ENCODE measurements at places on chromosomes 6 and 20.

GRCh38 chr20:635893-636338 lies 17.1 kb downstream of the SRXN1 start:
- DNase-seq = no peak

- DNase-seq = no peak
Observed at GRCh38 chr6:118134736-118135135, 227.7 kb downstream of the SLC35F1 start.

DNA sequence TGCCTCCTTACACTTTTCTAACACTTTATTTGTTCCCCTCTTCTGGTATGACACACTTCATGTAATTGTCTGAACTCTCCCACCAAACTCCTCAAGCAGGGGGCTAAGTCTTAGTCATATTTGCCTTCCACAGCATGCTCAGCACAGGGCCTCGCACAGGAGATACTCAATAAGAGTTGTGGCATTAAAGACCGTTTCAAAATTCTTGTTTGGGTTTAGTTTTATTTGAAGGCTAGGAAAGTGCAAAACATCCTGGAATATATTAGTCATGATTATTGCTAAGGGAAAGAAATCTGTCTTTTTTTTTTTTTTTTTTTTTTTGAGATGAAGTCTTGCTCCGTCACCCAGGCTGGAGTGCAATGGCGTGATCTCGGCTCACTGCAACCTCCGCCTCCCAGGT lies 137.6 kb upstream of the ECI2 start:
- no peak for DNase-seq

DNA sequence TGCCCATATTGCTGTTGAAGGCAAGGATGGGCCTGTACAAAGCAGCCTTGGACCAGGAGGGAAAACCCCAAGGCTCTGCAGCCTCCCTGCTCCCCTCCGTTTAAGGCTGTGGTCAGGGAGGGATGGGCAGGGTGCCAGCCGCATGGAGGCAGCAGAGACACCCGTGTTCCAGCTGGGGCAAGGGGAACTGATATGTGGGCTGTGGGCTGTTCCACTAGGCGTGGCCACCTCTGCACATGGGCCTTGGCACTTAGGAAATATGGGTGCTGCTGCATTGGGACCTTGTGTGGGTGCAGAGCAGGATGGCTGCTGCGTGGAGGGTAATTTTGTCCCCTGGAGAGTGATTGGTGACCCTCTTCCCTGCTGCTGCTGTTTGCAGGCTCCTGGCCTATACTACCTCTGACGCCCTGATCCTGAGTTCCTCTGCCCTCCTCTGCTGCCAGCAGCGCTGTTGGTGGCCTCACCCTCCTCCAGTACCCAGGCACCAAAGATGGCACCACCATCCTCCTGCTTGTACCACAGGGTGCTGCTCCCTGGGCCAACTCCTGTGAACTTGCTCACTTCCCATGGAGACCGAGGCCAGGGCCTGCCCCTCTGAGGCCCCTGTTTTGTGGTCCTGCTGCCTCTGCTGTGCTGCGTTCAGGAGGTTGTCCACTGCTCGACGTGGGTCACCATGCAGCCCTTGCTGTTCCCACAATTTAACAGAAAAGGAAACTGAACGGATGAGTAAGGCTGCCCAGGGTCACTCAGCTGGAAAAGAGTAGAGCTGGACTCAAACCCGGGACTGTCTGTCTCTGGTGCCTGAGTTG lies 35.3 kb downstream of the PANK2 start:
- no peak for DNase-seq

- no peak for DNase-seq
Observed at GRCh38 chr20:3847429-3847940, 851 bp downstream of the MAVS start.

- no peak for DNase-seq
Observed at GRCh38 chr20:18611492-18611891, 23.6 kb downstream of the DTD1 start.

GRCh38 chr20:16806061-16806460 lies 57.9 kb downstream of the OTOR start:
- no peak for DNase-seq
